ENCODE measurements at places on chromosomes 2 and 18.

GRCh38 chr2:241880311-241881073 is 11.0 kb downstream of the RTP5 start:
- peak overlapping the region; percentile 97 for H3K27ac ChIP-seq
- no peaks in the 10 kb centered on the region for H3K27me3 ChIP-seq
- H3K4me1 ChIP-seq, result peaks cover 26% of the 10 kb centered on the region
- H3K36me3 ChIP-seq, result peaks cover 15% of the 10 kb centered on the region
- peak overlapping the region; percentile 82 for H3K4me3 ChIP-seq

DNA sequence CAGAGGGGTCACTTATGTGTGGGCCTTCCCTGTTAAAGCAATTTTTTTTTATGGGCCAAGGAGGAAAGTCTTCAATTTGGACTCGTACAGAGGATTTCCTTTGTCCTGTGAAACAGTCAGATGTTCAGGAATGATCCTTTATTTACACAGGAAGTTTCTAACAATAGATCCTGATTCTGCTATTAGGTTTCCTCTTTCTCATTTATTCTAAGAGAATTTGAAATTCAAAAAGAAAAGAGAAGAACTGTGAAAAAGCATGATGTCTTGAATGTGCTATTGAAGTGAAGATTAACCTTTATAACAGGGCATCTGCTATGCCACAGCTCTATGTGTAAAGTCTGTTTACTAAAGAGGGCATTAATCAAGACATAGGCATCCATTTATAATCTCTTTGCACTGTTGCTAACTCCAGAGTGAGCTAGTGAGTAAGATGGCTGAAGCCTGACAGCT is 105.3 kb upstream of the FAM98A start:
- no peaks in the 10 kb centered on the region for H3K36me3 ChIP-seq
- H3K27me3 ChIP-seq, result peaks cover 4% of the 10 kb centered on the region
- no peaks in the 10 kb centered on the region for H3K4me1 ChIP-seq
- H3K27ac ChIP-seq, result no peak overlapping the region

DNA sequence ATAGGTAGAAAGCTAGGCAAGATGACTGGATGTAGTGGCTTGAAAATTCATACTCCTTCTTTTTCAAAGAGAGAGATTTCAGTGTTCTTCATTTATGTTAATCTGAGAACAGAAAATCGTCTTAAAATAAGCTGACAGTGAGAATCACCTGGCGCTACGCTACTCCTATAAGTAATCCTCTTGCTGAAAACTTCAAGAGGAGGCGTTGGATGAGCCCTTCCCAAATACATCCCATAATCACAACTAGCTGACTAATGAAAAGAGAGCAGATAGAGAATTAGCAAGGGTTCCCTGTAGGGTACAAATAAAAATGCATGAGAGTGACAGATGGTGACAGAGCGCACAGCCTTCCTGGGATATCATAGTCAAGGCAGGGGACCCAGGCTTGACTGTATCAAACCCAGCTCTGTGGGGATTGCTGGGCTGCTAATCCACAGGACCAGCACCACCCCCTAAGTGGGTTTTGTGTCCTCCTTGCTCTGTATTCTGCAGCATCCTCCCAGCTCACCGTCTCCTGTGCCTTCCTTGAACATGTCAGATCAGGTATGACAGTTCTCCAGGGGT is 280.2 kb downstream of the SP3 start:
- no peaks in the 10 kb centered on the region for H3K36me3 ChIP-seq
- no peak for DNase-seq
- H3K27ac ChIP-seq, result no peak overlapping the region
- H3K27me3 ChIP-seq, result no peaks in the 10 kb centered on the region
- H3K4me1 ChIP-seq, result no peaks in the 10 kb centered on the region
- H3K4me3 ChIP-seq, result no peak overlapping the region

GRCh38 chr18:47118981-47119380 is 31.3 kb downstream of the HDHD2 start:
- no peaks in the 10 kb centered on the region for H3K27me3 ChIP-seq
- H3K27ac ChIP-seq, result no peak overlapping the region
- DNase-seq, result peak; percentile 19
- H3K4me3 ChIP-seq, result no peak overlapping the region
- peaks cover 43% of the 10 kb centered on the region for H3K36me3 ChIP-seq
- peaks cover 35% of the 10 kb centered on the region for H3K4me1 ChIP-seq

DNA sequence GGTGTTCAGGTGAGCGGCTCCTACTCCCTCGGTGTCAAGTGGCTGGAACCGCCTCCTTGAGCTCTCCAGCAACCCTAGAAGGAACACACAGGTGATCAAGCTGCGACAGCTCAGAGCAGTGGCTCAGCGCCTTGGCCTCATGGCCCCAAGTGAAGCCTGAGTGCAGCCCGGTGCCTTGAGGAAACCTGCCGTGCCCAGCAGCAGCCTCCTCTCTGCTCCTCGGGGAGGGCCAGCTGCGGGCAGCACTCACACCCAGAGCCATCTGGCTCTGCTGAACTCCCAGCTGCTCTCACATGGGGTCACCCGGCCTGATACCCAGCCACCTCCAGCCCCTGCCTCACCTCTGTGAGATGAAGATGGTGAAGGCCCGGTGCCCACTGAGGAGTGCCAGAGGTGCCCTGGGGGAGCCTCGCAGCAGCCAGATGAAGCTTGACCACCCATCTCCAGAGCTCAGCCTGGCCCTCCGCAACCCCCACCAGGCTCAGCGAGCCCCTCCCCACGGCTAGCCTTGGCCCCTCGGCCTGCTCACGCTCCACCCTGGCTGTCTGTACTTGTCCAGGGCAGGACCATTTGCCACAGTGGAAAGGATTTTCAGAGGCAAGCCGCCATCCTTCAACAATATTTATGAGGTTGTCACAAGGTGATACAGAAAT is 70.6 kb upstream of the RAB6C start:
- no peak for DNase-seq
- H3K4me1 ChIP-seq, result no peaks in the 10 kb centered on the region
- H3K36me3 ChIP-seq, result no peaks in the 10 kb centered on the region
- H3K27ac ChIP-seq, result no peak overlapping the region
- H3K4me3 ChIP-seq, result no peak overlapping the region
- no peaks in the 10 kb centered on the region for H3K27me3 ChIP-seq

DNA sequence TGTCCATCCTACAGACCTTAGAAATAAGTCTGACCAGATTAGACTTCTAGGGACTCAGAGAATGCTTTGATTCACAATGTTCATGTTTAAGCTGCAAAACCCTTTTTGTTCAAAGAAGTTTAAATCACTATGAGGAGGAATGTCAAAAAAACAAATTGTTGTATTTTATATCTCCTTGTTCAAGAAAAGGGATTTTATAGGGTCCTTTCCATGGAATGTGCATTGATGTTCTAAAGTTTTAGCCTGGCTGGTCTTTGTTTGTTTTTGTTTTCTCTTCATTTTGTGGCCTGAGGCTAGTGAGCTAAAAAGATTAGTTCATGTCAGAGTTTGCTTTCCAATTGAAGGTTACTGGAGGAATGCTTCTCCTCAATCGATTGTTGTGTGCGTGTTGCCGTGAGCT is 77.2 kb downstream of the MGAT5 start:
- H3K36me3 ChIP-seq, result peaks cover 17% of the 10 kb centered on the region
- H3K27me3 ChIP-seq, result no peaks in the 10 kb centered on the region
- peaks cover 10% of the 10 kb centered on the region for H3K4me1 ChIP-seq
- H3K27ac ChIP-seq, result no peak overlapping the region

DNA sequence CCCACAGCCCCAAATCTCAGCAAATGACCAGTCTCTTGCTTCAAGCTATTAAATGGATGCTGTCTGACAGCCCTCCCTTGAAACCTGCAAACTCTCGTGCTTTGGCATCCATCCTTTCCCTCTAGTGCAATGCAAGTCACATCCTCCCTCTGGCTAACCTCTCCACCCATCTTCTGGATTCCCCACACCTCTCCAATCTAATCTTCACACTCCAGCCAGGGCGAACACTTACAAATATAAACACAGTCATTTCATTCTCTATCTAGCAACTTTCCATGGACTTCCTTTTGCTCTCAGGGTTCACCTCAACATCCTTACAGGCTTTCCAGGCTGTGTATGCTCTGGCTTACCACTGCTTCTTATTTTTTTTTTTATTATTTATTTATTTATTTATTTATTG is 10.1 kb upstream of the NARS1 start:
- H3K4me1 ChIP-seq, result peaks cover 13% of the 10 kb centered on the region
- no peaks in the 10 kb centered on the region for H3K27me3 ChIP-seq
- peak overlapping the region; percentile 68 for H3K27ac ChIP-seq
- no peak for DNase-seq
- peaks cover 3% of the 10 kb centered on the region for H3K36me3 ChIP-seq

Measured in activated CD4-positive, alpha-beta T cell treated with anti-CD3 and anti-CD28 coated beads for 36 hours (primary cell).